CD4-positive, alpha-beta T cell treated with Interleukin-17A for 1 hour (primary cell): ENCODE measurements at places on chromosomes 7 and 10.

DNA sequence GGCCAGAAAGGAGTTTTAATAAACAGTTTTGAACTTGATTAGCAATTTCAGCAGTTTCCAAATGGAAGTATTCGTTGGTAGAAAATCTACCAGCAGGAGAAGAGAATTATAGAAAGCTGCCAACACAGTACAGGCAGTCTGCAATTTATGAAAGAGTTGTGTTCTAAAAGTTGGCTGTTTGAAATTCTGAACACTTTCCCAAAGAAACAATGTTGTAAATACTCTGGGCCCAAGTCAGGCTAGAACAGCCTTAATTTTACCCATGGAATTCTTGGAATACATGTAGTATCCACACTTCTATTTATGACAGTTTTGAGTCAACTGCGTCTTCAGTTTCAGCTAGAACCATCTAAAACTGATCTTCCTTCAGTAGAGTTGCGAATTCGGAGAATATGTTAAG, 42.5 kb downstream of the AVL9 start:
- DNase-seq, result no peak

DNA sequence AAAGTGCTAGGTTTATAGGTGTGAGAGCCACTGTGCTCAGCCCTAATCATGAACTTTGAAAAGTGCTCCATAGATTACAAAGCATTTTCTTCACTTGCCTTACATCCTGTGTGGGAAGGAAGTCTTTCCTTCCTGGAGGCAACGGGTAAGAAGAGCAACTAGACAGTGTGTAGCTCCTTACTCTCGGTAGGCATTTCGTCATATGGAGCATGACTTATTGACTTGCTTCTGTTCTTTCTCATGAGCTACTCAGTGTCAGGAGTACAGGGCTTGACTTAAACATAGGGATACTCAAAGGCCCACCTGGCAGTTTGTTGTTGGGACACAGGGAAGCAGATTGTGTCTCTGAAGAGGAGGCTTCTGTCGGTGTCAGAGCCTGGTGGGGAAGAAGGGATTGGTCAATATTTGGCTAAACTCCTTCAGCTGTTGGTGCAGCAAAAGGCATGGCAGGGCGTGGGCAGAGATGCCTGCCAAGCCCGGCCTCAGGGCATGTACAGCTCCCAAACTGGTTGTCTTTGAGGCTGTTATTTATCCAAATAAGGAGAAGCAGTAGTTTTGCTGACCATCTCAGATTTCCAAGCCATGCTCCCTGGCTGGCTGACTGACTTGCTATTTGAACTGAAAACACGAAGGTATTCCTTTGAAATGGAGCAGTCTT, 248.9 kb downstream of the KIAA1217 start:
- DNase-seq, result no peak

GRCh38 chr7:12722136-12722535, 34.7 kb downstream of the ARL4A start:
- DNase-seq, result no peak

GRCh38 chr7:1752771-1753563, 82.9 kb downstream of the ELFN1 start:
- peak; percentile 5 for DNase-seq

DNA sequence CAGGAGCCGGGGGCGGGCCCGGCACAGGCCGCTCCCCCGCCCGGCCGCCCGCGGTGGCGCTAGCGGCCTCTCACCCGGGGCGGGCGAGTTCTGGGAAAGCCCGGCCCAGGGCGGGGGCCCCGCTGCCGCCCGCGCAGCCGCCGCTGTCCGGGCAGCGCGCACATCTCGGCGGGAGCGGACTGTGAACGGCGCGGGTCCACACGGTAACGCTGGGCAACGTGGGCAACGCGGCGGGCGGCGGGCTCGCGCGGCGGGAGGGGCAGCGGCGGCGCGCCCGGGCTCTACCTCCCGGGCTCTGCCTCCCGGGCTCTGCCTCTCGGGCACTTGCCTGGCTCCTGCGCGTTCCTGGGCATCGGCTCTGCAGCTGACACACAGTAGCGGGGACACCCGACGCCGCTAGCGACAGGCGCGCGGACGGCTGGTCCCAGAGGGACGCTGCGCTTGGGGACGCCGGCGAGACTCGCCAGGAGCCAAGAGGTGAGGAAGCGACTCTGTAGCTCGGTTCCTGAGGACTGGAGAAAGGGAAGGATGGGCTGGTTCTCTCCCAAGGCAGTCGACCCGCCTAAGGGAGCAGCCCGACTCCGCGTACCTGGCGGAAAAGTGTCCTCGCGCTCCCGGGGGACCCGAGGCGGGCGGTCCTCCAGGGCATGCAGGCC, at the start of gene PLCE1:
Gene PLCE1, plus strand, starts transcription at position 150 of the 656 bp plus-strand sequence. CDS start 37,116 bp downstream, outside the sequence.
- DNase-seq, result no peak

DNA sequence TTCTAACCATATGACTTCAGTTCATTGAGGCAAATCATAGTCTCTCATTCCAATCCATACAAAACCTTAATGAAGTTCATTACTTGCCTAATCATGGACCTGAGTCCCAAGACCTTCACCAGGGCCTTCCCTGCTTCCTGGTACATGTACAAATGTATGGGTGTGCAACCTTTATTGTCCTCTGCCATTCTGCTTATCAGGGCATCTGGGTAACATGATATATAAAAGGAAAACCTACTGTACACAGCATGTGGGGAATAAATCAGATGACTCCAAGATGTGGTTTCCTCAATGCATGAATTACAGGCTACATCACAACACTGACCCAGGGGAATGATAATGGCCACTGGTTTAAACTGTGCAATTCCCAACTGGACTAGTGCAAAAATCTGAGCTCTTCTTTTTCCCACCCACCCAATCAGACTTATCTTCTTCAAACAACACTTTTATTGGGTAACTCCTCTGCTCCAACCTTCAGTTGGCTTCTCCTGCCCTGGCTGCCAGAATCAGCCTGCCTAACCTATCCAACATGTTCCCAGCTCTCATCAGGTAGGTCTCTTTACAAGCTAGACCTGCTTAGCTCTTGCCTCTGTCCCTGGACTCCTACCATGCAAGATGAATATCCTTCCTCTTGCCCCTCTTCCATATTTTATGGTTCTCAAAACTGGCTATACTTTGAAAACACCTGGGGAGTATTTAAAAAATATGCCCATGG, 11.4 kb downstream of the GOT1 start:
- no peak for DNase-seq

GRCh38 chr10:21807180-21807579, 196.3 kb downstream of the DNAJC1 start:
- DNase-seq, result no peak

- no peak for DNase-seq
Observed at GRCh38 chr7:137329411-137329810, 14.1 kb downstream of the PTN start.

GRCh38 chr7:37369906-37370305, 78.8 kb downstream of the ELMO1 start:
- DNase-seq, result no peak

DNA sequence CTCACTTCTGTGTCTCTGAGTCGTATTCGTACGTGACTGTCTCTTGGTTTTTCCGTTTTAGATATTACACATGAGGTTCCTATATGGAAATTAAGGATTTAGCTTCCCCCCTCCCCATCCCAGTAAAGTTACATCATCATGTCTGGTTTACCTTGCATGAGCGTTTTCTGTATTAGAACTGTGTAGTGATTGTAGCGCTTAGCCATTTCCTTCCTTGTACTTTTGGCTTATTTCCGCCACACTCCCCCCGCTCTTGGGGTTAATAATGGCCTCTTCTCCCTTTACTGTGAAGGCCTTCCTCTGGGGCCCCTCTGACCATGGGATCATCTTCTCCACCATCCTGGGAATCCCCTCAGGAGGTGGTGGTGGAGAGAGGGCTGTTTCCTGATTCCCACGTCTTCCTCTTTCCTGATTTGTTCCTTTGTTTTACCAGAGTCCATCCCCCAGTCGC, 27.2 kb upstream of the AP5Z1 start:
- no peak for DNase-seq

- DNase-seq, result no peak
Observed at GRCh38 chr7:132118641-132119040, 457.6 kb downstream of the PLXNA4 start.

GRCh38 chr10:97399843-97400545, 1.1 kb downstream of the RRP12 start:
- peak; percentile 55 for DNase-seq

- no peak for DNase-seq
Observed at GRCh38 chr7:8783229-8783628, 349.8 kb downstream of the NXPH1 start.

- DNase-seq, result no peak
Observed at GRCh38 chr10:1310271-1310789, 254.1 kb downstream of the WDR37 start.

GRCh38 chr7:35015346-35015859, 21.9 kb downstream of the DPY19L1 start:
- no peak for DNase-seq

GRCh38 chr7:97307521-97308108, 190.1 kb downstream of the SDHAF3 start:
- DNase-seq, result no peak

DNA sequence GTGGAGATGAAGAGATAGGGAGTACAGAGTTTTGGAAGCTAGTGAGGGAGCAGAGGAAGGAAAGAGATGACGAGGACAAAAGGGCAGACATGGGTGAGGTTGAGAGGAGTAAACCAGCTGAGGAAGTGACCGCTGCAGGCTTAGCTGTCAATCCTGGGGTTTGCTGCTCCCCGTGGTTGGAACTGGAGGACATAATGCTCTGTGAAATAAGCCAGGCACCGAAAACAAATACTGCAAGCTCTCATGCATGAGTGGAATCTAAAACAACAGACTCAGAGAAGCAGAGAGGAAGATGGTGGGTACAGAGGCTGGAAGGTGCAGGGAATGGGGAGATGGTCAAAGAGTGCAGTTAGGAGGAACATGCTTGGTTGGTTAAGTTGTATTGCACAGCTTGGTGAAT, 482.2 kb upstream of the C7orf33 start:
- no peak for DNase-seq

- DNase-seq, result no peak
Observed at GRCh38 chr10:132793871-132794849, 8.2 kb upstream of the NKX6-2 start.
